Activated naive CD4-positive, alpha-beta T cell (primary cell): ENCODE measurements at places on chromosomes 4 and X.

GRCh38 chrX:139692908-139693307 lies 15.1 kb downstream of the MCF2 start:
- DNase-seq, result no peak

DNA sequence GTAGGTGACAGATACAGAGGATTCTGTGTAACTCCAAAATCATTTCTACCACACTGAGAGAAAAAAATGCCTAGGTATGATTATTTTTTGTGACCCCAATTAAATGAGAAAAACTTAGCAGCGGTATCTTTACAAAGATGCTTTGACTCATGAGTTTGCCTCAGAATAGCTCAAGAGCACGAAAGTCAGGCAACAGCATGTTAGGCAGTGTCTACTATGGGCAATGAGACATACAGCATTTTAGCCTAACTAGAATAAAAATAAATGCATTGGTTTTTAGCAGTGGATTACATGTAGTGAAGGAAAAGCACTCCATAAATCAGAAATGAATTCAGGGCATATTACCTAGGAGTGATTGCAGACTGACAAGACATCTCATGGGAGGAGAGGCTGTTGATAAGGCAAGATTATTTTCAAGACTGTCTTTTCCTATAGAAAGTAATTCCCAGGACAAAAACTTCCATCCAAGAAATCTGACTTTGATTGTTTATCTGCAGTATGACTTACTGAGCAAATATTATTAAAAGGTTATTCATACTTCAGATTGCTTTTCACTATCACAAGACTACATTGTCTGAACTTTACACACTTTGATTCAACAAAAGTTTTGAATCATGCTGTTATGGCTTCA lies 3.6 kb downstream of the ANXA10 start:
- DNase-seq, result no peak

- DNase-seq, result no peak
These were observed 20.7 kb downstream of the HAND2 start for GRCh38 chr4:173509036-173510001.

GRCh38 chrX:119784747-119785446 lies 6.5 kb downstream of the RPL39 start:
- DNase-seq, result peak; percentile 1

DNA sequence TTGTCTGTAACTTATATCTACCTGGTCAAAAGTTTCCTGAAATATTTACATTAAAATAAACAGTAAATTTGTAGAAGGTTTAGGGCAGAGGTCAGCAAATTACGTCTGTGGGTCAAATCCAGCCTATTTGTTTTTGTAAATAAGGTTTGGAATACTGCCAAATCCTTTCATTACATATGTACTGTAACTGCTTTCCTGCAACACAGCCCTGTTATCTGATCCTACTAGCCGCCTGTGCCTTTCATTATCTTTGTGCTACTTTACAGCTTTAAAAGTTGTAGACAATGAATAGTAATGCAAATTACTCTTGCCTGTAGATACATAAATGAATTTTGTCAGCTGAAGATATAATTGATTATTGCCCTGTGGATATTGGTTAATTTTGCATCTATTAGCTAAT lies 369.6 kb upstream of the SLC7A11 start:
- no peak for DNase-seq

- DNase-seq, result no peak
These were observed 55.1 kb downstream of the CPZ start for GRCh38 chr4:8647626-8648025.

GRCh38 chrX:84415140-84415539 lies 87.1 kb downstream of the HDX start:
- DNase-seq, result no peak

DNA sequence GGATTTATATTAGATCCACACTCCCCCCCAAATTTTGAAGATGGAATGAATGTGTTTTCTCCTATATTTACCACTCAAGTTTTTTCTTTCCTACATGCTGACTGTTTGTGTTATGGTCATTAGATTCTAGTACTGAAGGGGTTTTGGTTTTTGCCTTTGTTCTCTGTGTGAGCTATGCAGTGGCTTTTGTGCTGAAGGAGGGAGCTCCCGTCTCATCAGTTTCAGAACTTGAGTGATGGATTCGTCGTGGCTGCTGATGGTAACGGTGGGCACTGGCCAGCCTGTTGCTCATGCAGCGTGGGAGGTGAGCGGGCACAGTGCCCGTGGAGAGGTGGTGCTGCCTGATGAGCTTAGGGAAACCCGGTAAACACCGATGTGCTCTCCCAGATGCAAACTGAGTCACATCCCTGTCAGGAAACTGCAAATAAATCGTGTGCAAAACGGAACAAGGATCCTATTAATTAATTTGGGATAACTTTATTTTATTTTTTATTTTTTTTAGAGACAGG lies 101.5 kb downstream of the SORBS2 start:
- no peak for DNase-seq

- DNase-seq, result no peak
These were observed 183.9 kb downstream of the SNCA start for GRCh38 chr4:89653012-89653411.

GRCh38 chrX:23952984-23953907 lies 45.4 kb downstream of the CXorf58 start:
- no peak for DNase-seq

DNA sequence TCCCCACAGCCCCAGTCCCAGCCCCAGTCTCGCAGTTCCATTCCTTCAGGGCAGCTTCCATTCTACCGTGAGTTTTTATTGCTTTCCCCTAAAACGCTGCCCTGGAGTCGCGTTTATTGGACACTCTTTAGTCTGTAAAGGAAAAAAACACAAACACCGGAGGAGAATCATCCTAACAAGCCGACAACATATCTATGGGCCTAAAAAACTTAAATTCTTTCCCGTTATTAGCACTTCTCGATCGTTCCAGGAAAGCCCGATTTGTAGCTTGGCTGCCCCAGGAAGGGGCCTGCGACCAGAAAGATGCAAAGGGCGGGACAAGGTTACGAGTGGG lies 178.5 kb downstream of the CBR4 start:
- DNase-seq, result no peak

DNA sequence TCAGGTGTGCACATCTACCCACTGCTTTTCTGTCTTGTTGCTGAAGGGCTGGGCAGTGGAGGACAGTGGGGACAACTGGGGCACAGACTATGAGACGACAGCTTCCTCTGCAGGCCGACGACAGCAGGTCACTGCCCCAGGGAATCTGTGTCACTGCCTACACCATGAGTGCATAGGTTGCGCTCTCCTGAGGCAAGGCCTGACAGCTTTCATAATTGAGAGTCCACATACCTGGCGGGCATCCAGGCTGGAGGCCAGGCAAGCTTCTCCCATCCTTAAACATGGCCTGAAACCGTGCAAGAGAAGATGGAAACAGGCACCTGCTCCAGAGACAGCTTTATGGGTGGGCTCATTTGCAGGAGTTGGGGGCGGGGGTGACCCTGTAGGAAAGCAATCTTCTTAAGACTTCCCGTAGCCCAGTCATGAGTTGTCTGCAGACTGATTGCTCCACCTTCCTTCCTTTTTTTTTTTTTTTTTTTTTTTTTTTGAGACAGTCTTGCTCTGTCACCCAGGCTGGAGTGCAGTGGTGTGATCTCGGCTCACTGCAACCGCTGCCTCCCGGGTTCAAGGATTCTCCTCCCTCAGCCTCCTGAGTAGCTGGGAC lies 2.9 kb downstream of the ANOS1 start:
- DNase-seq, result no peak

DNA sequence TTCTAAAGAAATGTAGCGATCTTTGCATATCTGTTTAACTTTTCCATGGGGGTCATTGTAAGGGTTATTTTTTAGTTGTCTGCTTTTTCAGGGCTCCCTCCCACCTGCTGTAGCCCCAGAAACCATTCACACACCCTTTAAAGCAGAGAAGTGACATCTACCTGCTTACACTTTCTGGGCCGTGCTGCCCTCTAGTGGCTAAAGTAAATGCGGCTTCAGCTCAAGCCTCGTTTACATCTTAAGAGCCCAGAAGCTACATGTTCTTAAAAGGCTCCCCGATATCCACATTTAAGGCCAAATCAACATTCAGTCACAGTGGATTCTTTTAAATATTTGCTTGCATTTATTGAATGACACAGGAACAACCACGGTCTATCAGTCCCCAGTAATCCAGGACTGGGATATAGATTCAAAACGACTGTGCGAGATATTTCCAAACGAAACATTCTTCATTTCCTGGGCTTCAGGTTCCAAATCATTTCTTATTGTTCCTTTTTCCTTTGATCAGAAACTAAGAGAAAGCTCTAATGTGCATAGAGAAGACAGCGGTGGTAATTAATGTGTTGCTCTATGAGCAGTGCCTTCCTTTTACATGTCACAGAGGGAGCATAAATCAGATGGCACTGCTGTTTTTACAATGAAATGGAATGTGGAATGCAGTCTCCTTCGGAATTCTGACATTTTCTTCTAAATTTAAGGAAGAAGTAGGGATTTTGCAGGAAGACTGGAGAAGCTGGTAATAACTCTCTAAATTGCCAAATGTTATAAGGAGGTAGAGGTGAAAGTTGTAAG lies 119.9 kb downstream of the RASGEF1B start:
- DNase-seq, result peak; percentile 30

GRCh38 chrX:30308263-30309138 lies 689 bp downstream of the NR0B1 start:
- DNase-seq, result no peak

DNA sequence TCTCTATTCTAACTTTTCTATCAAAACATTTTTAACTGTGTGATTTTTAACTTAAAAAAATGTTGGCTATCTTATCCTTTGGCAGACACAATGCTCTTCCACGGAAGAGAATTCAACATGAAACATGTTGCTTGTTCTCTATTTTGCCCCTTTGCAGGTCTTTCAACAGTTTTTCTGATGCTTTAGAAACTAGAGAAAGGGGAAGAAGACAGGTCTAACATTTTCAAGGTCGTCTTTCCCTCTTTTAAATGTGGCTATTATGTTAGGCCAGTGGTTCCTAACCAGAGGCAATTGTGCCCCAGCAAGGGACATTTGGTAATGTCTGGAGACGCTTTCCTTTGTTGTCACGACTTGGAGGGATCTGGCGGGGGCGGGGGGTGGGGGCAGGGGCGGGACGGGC lies 95.0 kb downstream of the SH3KBP1 start:
- no peak for DNase-seq

DNA sequence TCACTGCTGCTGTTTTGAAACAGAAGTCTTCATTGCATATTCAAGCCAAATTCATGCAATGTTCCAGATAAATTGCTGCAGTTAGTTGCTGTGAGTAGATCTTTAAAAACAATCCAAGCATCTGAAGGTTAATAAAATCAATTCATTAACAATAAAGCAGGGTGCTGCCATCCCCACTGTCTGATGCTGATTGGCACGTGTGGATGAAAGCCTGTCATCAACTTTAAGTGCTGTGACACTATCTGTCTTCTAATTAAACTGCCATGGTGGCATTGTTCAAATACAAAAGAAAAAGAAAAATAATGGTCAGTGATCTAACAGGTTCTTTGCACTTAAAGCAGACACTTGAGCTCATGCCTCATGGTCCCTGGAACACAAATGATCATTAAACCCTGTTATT lies 63.0 kb upstream of the MND1 start:
- DNase-seq, result no peak

GRCh38 chr4:153127760-153128494 lies 76.3 kb upstream of the TRIM2 start:
- peak; percentile 75 for DNase-seq

DNA sequence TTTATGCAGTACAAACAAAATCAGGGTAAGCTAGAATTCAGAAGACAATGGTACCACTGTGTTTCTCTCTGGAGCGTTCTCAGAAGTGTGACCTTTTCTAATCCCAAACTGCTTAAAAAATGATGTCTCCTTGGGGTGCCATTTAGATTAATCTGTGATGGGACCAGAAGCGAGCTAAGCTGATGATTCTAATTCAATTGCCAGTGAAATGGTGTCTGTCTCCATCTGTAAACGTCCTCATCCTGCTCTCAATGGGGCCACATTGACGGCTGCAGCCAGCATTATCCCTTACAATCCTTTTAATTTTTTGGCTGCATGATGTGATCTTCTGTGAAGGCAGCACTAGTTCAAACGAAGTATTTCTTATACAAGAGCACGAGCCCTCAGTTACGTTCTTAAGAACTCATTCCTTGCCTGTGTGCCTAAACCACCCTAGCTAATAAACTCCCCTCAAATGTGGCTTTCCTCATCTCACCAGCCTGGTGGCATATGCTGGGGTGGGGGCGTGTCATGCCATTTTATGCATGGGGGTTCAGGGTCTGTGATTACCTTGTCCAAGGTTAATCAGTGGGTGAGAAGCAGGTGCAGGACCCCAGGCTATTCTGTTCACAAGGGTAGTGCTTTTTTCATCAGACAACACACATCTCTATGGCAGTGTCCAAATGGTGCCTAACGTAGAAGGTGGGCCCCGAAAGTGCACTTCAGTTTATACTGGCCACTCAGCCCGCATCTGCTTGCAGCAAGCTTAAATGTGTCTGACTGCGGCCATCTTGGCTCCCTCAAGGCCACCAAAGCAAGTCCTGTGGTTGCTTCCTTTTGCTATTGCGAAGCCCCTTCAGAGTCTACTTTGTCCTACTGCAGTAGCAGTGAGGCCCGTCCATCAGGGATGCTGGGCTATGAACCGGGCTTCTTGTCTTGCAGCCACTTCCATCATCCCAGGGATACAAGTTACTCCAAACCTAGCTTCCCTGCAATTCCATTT lies 45.7 kb upstream of the SLC2A9 start:
- no peak for DNase-seq

- DNase-seq, result no peak
These were observed 32.3 kb downstream of the SUPT20HL1 start for GRCh38 chrX:24392709-24393108.

DNA sequence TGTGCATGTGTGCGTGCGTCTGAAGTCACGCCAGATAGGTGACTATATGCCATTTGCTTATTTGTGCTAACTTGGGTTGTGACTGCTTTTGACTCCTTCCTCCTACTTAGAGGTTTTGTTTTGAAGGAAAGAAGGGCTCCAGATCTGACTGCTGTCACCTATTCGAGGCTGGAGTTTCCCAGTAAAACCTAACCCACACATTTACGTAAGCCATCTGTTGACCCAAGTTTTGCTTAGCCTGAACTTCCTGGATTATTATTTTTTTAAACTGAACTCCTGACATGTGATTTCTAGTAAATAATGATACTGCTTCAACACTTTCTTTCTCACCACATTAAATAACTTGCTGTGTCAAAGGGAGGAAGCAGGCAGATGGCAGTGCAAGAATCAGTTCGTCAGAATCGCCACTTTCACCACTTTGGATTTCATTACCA lies 41.5 kb downstream of the DTHD1 start:
- DNase-seq, result no peak

DNA sequence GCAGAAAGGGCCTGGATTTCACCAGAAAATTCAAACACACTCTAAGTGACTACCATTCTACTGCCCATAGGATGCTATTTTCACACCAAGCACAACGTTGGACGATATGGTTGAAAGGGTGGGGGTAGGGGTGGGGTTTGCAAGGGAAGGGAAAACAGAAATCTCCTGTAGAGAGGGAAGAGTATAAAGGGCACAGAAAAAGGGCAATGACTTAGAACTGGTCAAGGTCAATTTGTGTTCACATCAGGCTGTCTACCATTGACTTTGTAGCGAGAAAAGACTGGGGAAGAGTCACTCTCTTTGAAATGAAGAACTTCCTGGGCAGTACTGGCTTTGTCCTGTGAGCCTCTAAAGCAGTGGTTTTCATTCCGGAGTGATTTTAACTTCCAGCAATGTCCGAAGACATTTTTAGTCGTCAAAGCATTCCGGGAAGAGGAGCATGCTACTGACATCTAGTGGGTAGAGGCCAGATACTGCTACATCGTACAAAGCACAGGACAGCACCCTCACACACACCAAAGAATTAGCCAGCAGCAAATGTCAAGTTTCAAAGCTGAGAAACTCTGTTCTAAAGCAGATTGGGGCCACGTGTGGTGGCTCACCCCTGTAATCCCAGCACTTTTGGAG lies 48.4 kb upstream of the SLC7A3 start:
- DNase-seq, result no peak
